Dorsolateral prefrontal cortex (tissue), 122 donors: ENCODE measurements at places on chromosomes 4 and X.
A peak's percentile ranks its signal among the peaks of the same experiment; 100 is the strongest.

DNA sequence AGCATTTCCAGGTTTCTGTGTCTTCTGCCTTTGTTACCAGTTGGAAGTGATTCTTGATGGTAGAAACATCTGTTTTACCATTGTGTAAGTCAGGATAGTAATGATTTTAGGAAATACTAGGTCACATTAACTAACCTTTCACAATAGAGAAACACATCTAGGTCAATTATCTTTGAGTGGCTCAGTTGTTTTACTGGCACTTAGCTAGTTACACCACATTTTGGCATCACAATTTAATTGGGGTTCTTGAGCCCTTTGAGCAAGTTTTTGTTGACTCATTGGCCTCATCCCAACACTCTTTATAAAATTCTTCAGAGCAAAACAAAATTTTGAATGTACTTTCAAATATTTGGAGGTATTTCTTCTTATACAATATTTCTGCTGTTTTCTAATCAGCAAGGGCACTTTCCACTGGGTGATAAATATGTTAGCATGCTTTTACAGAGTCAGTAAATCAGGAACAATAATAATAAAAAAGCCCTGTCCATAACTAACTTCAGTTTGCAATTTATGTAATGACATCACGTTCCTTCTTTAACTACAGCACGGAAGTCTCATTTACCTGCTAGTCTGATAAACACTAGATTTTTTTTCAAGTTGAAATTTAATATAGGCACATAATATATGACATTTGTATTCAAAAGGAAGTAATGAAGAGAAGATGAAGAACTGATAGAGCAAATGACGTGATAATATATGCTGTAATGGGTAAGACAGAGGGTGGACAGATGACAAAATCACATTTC lies 64.8 kb upstream of the GK2 start:
- DNase-seq, result no peak

DNA sequence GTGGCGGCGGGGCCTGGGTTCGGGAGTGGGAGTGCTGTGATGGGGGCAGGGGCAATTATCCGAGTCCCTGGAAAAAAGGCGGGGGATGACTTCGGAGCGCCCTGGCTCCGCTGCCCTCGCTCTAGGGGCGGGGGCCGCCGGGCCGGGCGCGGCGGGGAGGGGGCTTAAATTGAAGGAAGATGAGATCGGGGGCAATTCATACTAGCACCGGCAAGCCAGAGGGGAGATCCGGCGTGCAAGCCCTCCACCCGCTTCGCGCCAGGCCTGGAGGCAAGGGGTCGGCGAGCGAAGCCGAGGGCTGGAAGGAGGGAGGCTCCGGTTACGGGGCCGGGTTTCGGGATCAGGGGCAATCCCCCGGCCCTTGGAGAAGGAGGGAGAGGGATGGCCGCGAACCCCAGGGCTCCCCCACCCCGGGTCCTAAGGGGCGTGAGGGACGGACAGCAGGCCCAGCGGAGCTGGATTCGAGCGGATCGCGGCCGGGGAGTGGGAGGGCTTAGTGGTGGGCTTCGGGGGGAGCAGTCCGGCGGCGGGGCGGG lies 1.2 kb downstream of the BCORL1 start:
- no peak for DNase-seq

GRCh38 chrX:40081679-40082068 lies 16.1 kb downstream of the BCOR start:
- DNase-seq, result no peak

DNA sequence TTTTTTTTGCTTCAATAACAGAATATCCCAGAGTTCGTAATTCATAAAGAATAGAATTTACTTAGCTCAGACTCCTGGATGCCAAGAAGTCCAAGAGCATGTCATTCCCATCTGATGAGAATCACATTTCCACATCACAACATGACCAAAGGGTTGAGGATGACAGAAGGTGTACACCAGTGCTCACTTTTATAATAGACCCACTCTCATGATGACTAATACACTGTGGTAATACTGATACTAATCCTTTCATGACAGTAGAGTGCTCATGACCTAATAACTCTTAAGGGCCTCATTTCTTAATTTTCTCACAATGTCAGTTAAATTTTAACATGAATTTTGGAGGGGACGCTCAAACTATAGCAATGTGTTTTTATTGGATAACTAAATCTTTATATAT lies 69.2 kb downstream of the ZNF732 start:
- DNase-seq, result no peak

- DNase-seq, result no peak
These were observed 42.7 kb downstream of the ASMT start for GRCh38 chrX:1657367-1658070.

GRCh38 chr4:36343501-36344175 lies 62.2 kb downstream of the DTHD1 start:
- DNase-seq, result no peak

DNA sequence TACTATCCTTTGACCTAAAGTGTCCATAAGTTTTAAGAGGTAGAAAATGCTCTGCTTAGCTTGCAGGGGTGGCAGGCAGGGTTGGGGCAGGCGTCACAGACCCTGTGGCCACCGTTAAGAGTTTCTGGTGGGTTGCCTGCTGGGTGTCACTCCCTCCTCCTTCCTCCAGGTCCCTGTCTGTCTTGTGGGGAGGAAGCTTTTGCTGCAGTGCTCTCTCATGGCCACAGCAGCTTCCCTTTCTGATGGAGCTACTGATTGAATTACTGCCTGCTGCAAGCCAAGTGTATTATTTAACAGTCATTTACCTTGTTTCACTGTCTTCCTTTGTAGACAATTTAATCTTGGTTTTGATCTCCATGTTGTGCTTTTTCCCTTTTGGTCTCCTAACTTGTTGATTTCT lies 384.6 kb downstream of the IDS start:
- no peak for DNase-seq

DNA sequence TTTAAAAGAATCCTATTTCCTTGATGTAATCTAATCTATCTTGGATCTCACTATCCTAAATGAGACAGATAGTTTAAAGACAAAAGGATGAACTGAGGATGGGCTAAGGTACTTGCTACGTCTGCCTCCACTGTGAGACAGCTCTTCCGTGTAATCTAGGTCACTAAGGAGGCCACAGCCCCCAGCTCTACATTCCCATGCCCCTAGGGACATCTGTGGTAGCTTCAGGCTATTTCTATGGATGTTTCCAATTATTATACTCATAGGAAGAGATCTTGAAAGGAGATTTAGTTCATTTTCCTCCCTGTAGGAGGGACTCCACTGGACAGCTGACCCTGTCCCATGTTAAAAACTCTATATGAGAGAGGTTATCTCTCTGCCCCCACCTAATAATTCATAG lies 140.8 kb upstream of the TRPC5 start:
- no peak for DNase-seq

GRCh38 chrX:115173181-115173580 lies 16.0 kb upstream of the RBMXL3 start:
- no peak for DNase-seq

- no peak for DNase-seq
These were observed 162.5 kb upstream of the BCOR start for GRCh38 chrX:40260146-40260747.

GRCh38 chr4:150495550-150495949 lies 86.4 kb upstream of the MAB21L2 start:
- DNase-seq, result no peak

DNA sequence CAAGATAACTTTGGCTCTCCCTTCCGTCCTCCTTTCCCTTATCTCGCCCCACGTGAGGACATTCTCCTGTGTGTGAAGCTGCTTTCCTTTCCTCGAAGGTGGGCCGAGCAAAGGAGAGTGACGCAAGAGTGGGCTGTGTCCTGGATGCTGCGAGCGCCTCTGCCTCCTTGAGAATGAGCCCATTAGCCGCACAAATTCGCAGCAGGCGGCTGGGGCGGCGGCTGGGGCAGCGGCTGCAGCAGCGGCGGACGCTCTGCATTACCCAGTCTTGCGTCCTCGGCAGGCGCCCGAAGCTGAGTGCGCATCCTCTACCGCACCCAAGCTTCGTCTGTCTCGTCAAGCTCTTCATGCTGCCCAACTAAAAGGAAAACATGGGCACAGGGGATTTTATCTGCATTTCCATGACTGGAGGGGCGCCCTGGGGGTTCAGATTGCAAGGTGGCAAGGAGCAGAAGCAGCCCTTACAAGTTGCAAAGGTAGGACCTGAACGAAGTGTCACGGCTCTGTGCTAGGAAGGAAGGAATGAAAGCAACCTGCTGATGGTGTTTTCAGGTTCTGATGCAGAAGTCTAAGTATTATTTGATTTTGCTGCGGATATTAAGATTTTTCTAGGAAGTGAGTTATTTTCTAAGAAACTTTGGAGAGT lies at the start of gene SYNPO2:
Gene SYNPO2 (plus strand): TSS at position 189 of the 646 bp plus-strand sequence. CDS start 183 bp downstream, at position 372.
- DNase-seq, result peak; percentile 73

- DNase-seq, result no peak
These were observed 234.0 kb downstream of the SPOCK3 start for GRCh38 chr4:167000141-167000852.

DNA sequence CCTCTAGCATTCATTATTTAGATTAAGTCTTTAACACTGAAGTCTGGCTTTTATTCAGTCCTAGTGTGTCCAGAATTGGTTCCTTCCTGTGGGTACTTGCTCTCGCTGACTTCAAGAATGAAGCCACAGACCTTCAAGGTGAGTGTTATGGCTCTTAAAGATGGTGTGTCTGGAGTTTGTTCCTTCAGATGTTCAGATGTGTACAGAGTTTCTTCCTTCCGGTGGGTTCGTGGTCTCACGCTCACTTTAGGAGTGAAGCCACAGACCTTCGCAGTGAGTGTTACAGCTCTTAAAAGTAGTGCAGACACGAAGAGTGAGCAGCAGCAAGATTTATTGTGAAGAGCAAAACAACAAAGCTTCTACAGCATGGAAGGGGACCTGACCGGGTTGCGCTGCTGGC lies 860.6 kb downstream of the STIM2 start:
- no peak for DNase-seq

- DNase-seq, result no peak
These were observed 892 bp downstream of the IL1RAPL2 start for GRCh38 chrX:104566681-104567501.

- DNase-seq, result no peak
These were observed 311.3 kb upstream of the HS3ST1 start for GRCh38 chr4:11739992-11740391.

DNA sequence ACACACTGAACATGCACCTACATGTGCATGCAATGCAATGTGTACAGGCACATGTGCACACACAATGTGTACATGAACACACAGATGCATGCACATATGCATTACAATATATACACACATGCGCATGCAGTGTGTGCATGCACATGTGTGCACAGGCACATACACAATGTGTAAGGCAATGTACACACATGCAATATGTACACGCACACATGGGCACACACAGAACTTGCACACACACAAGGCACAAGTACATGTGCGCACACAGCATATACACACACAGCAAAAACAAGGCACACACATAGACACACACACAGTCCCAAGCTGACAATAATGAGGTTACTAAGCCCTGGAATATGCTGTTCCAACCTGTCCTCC lies 76.3 kb downstream of the EVC2 start:
- no peak for DNase-seq

DNA sequence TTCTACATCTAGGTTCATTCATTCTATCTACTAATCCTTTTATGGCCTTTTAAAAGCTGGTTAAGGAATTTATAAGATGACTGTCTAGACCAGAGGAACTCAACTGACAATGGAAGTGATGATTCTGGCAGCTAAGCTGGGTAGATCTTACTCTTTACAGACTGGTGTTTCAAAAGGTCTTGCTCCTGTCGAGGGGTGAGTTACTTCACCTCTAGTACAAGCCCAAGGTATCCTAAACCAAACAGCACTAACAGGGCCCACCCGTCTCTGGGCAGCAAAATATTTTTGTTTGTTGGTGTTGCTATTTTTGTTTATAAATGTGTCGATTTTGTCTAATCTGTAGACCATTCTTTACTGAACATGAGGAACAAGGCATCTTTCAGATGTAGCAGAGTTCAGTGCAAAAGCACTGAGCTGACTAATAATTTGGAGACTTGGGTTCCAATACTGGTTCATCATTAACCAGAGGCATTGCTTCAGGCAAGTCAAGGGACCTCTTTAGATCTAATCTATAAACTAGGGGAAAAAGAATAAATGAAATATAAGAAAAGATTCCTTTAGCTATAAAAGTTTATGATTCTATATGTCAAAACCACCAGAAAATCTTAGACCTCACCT lies 90.3 kb upstream of the FRG1 start:
- no peak for DNase-seq

DNA sequence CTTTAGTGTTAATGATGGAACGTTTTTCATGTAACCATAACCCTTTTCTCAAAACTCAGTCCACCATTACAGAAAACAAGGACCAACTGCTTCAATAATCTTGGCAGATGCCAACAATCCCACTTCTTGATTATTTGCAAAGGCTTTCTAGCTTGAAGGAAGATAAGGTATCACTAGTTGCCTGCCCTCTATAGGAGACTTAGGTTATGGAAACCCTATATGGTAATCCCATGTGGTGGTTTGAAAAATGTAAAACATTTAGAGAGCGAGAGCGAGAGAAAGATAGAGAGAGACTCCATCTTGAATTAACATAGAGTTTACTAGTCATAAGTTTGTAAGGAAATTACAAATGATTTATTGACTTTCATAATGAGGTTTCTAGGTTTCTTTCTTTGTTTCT lies 1627.5 kb upstream of the TENM3 start:
- DNase-seq, result no peak

DNA sequence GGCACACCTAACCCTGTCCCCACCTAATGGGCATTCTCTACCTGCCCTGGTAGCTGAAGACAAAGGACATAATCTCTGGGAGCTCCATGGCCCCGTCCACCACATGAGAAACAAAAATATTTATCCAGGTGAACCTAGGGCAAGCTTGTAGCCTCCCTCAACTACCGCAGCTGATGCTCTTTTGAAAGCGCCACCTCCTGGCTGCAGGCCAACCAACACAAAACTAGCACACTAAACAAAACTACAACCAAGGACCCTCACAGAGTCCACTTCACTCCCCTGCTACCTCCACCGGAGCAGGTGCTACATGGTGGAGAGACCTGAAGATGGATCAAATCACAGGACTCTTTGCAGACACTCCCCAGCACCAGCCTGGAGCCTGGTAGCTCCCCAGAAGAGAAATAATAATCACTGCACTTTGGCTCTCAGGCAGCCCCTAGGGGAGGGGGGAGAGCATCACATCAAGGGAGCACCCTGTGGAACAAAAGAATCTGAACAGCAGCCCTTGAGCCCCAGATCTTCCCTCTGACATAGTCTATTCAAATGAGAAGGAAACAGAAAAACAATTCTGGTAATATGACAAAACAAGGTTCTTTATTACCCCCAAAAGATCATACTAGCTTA lies 111.3 kb upstream of the ATP8A1 start:
- no peak for DNase-seq

DNA sequence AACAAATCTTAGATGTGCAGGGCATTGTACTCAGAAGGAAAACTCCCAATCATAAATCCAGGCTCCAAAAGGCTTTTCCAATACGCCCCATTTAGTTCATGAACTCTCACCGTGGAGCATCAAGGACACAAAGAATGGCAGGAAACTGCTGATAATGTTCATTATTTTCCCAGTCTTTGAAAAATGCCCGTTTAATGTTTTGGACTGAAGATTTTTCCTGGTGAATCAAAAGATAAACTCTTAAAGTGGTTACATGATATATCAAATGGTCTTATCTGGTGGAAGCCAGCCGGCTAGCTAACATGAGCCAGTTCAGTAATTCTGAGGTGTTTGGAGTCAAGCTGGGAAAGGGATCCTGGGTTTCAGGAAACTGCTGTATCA lies 62.1 kb upstream of the AP1S2 start:
- DNase-seq, result no peak
